ENCODE measurements at places on chromosomes 5 and 9. TPM values are rescaled to one million over a fixed set of nuclear protein-coding genes. Genes with fewer than 3 reads are reported as not detected.
A peak's percentile ranks its signal among the peaks of the same experiment; 100 is the strongest.

The C9orf50 gene
- not detected for total RNA-seq

The SPINK7 gene
- not detected for total RNA-seq

The ITGA2 gene
- total RNA-seq: 3.5 TPM

The PCDHA6 gene
- total RNA-seq: not detected

The GPR151 gene
- not detected for total RNA-seq

The FOXD4L5 gene
- total RNA-seq: not detected

The FRMPD1 gene
- total RNA-seq: not detected

DNA sequence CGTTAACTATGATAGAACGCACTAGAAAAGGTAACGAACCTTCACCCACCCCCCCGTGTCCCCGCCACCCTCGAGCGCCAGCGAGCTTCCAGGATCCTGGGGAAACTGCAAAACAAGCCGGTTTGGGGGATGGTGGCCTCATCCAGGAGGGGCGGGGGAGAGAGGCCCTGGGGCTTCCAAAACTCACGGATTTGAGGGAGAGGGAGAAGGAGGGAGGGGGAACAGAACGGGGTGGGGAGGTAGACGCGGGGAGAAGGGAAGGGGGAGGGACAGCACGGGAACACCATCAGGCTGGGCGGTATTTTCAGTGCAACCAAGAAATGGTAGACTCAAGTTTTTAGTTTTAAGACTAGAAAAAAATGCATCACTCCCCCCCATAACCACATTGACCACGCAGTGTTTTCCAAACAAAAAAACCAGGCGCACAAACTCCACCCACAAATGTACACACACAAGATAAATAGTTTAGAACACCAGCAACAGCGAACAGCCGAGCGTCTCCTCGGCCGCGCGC, 1.4 kb downstream of the NRARP start:
- DNase-seq: no peak

GRCh38 chr9:10007356-10007755, 605.4 kb downstream of the PTPRD start:
- no peak for DNase-seq

- DNase-seq: no peak
These were observed 194.4 kb downstream of the IZUMO3 start for GRCh38 chr9:24351258-24351657.

DNA sequence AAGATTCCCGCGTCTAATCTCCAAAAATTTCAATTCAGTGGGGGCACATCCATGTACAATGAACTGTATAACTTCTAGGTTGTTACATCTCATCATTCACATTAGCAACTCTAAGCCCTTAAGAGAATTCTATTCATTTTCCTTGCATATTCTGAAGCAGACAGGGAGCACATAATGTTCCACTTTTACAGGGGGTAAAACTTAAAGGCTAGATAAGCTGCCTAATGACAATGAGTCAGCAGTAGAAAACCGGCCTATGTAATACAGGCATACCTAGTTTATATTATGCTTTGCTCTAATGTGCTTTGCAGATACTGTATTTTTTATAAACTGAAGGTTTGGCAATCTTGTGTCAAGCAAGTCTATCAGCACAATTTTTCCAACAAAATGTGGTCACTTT, 40.4 kb downstream of the PTAR1 start:
- no peak for DNase-seq

- DNase-seq: no peak
These were observed 280.1 kb downstream of the HSPA4 start for GRCh38 chr5:133331941-133332340.

DNA sequence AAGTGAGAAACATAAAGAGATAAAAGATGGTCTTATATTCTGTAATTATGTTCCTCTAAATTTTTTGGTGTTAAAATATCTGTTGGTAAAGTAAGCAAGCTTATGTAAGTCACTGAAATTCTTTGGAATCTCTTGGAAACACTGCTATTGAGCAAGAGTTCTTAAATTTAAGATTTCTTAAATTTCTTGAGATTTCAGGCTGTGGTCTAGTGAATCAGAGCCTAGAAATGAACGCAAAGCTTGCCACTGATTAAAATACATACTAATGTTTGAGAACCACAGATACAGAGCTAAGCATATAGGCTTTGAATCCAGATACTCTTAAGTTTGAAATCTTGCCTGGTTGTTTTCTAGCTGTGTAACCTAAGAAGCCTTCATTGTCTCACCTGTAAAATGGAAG, 133.4 kb downstream of the TRPM3 start:
- no peak for DNase-seq

DNA sequence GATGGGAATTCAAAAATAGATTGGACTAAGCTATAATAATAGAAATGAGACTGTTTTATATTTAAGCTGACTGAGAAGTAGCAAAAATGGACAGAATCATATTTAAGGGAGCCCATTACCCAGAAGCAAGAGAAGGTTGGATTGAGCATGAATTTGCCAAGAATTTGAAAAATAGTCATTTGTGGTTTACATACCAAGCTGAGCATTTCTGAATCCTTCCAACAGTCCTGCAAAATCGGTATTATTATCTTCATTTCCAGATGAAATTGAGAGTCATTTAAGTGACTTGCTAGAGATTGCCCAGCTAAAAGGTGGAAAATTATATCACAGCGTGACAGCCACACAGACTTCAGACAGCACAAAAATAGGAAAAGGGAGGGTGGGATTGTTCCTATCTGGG, 48.4 kb downstream of the TNFSF15 start:
- DNase-seq: no peak

DNA sequence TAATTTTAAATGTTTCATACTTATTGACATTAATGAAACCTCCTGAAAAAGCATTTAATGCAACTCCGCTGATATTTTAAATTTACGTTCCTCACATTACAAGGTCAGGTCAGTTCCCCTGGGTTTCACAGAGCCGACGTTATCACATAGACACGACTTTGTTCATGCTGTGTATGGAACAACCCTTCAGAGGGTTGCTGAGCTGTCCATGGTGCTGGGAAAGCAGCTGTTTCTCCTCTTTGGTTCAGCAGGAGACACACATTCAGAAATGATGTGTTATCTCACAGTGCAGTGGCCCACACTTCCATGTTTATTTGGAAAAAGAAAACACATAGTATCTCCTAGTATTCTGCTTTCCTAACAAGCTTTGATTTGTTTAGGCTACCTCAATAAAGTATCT, 53.5 kb downstream of the PPP2R2B start:
- DNase-seq: peak; percentile 65

DNA sequence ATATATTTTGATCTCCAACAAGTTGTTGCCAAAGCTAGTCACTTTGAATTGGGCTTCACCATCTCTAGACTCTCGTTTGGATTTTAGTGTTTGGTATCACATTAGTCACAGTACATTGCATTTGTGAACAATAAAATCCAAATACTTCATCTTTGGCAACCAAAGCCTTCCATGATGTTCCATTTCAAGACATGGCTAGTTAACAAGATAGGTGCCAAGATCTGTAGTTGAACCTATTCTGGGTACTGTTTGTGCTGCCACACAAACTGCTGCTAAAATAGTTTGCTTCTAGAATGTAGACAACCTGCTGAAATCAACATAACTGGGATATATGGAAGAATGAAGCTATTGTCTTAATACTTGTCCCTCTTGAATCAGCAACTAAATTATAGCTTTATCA, 207.5 kb downstream of the LRRC70 start:
- DNase-seq: no peak

GRCh38 chr5:60026161-60026560, 132.6 kb upstream of the PDE4D start:
- no peak for DNase-seq

GRCh38 chr9:128405077-128405779, 15.4 kb upstream of the CERCAM start:
- no peak for DNase-seq

DNA sequence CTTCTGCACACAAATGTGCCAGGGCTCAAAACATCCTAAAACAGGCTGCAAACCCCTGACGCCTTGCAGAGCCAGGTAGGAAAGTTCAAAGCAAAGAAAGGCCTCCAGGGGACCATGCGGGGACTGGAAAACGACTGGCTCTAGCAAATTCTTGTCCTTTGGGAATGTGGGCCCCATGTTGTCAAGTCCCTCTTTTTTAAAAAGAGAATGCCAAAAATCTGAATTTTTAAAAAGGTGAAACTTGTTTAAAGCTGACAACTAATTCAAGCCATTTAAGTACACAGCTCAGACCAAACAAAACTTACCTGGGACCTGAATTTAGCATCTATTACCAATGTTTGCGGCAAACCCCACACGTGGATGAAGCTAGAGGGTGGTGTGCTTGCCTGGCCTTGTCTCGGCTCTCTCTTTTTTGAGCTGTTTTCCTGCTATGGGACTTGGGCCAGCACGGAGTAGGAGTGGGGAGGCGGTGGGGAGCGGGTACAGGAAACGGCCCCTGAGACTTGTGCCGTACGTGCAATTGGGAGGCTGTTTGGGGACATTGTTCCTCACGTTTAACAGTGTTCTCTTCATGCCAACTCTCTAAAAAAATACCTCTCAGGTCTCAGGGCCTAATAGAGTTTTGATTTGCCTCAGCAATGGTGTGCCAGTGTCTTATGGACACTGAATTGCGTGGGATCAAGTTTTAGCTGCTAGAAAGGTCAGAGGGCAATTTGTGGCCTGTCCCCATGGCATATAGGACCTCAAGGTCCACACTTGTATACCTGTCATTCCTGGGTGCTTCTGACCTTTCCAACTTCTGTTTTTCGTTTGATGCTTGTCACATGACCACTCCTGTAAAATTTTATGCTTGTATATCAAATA, 15.1 kb upstream of the PHF19 start:
- peak; percentile 78 for DNase-seq

GRCh38 chr9:113669522-113670115, 206.1 kb downstream of the RGS3 start:
- no peak for DNase-seq

DNA sequence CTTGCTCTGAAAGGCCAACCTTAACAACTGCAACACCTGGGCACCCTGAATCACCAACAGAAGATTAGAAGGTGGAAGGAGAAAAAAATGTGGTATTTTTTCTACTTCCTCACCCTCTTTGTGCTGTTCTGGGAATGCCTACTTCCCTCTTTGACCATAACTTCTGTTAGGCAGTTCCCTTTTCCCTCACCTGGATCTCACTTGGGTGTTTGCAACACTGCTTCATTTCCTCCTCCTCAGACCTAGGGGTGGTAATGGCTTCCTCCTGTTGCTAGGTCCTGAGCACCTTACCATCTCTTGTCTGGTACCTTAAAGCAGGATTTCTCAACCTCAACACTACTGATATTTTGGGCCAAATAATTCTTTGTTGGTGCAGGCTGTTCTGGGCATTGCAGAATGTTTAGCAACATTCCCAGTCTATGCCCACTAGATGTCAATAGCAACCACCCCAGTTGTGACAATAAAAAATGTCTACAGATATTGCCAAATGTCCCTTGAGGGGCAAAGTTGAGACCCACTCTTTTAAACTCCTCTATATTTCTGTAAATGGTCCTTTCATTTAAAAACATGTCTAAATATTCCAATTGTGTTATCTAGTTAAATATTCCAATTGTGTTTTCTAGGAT, 300.0 kb upstream of the VLDLR start:
- DNase-seq: no peak

- DNase-seq: no peak
These were observed 97.4 kb upstream of the TRPM3 start for GRCh38 chr9:71218774-71219173.

GRCh38 chr5:39080597-39081204, 6.5 kb upstream of the RICTOR start:
- DNase-seq: peak; percentile 76

- peak; percentile 84 for DNase-seq
These were observed 760 bp upstream of the MAN1B1 start for GRCh38 chr9:137085920-137086530.

DNA sequence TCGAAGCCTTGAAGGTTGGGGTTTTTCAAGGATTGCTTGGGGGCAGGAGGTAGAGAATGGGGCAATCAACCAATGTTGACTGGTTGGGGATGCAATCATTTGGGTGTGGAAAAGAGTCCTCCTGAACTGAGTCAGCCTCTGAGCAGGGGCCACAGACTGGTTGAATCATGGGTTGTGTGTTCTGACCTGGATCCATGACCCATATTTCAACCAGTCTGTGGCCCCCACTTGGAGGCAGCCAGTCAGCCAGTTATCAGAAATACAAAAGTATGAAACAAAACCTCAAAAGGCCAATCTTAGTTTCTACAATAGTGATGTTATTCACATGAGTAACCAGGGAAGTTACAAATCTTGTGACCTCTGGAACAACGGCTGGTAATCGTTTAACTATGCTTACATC, 81.4 kb upstream of the RANBP6 start:
- DNase-seq: no peak

- no peak for DNase-seq
These were observed 405.5 kb downstream of the PDE4D start for GRCh38 chr5:59487772-59488729.

GRCh38 chr5:132215329-132215728, 12.3 kb downstream of the P4HA2 start:
- DNase-seq: no peak
